Sigmoid colon (tissue), 7 donors: ENCODE measurements at places on chromosomes 6 and 20. TPM values are rescaled to one million over a fixed set of nuclear protein-coding genes. Genes with fewer than 3 reads are reported as not detected.

GRCh38 chr20:40848096-40848495 is 159.1 kb upstream of the MAFB start:
- H3K27me3 ChIP-seq, result no peaks in the 10 kb centered on the region
- no peaks in the 10 kb centered on the region for H3K4me1 ChIP-seq
- no peak for DNase-seq

The GPR63 gene
- total RNA-seq, result 0.83 TPM

The PCSK2 gene
- 2.8 TPM for total RNA-seq

DNA sequence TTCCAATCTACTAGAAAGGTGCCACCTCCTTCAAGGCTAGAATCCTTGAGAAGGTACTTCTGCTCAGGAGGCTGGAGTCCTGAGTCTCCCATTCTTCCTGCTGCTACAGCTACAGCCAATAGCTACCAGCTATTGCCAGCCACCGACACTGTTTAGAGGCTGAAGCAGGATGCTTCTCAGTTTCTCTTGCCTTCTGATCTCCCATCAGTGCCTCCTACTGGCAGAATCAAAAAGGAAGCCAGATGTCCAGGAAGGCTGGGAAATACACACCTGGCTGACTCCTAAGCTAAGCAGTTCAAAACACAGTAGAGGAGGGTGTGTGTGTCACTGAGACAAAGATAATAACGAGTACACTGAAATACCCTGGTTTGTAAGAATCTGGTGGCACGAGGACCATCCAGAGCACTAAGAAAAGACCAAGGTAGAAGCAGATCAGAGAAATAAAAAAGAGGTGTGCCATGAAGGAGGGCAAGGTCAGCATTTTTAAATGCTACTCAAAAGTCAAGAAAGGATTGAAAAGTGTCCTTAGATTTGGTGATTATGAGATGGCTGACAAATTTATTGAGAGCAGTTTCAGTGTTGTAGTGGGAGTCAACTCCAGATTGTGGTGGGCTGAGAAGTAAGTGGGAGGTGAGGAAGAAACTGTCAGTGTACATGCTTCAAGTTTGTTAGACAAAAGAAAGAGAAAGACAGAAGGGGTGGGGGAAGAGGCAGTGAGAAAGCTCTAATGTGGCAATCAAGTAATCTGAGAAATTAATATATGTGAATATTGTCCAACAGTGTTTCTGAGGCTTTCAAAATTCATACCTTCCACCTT is 2.3 kb upstream of the HLA-DMA start:
- no peaks in the 10 kb centered on the region for H3K36me3 ChIP-seq
- peaks cover 12% of the 10 kb centered on the region for H3K4me1 ChIP-seq
- H3K27ac ChIP-seq, result no peak overlapping the region
- no peak for DNase-seq
- H3K4me3 ChIP-seq, result no peak overlapping the region
- H3K27me3 ChIP-seq, result no peaks in the 10 kb centered on the region

DNA sequence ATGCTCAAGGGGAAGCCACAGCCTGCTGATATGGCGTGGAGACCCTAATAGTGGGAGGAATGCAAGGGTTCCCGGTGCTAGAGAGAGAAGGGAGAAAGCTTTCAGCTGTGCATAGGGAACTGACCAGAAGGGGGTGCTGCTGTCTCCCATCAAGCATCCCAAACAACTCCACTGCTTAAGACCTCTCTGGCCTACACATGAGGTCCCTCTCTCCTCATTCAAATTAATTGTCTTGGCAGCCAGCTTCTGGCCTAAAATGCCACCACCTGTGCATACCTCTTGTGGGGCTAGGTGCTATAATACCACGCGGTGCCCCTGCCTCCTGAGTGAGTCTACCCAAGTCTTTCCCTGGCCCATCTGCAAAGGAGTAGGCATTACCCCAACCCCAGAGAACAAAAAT is 14.5 kb downstream of the ADISSP start:
- peak overlapping the region; percentile 21 for H3K27ac ChIP-seq
- peaks cover 8% of the 10 kb centered on the region for H3K4me1 ChIP-seq
- peak; percentile 85 for DNase-seq
- H3K27me3 ChIP-seq, result peaks cover 11% of the 10 kb centered on the region

The SLC26A8 gene
- not detected for total RNA-seq

DNA sequence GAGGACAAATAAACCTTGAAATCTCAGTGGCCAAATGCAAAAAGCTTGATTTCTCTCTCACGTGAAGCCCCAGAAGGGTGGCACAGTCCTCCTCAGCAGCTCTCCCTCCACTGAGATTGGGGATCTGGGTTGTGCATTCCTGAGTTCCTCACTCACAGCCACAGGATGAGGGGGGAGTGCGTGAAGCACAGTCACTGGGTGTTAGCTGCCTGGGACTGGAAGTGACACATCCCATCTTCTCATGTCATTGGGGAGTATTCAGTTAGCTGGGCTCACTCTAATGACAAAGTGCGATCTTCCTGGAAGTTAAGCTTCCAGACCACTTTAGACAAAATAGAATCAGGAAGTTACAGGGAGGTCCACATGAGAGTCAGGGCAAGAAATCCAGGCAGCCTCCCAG is 192.2 kb upstream of the LRFN2 start:
- no peak for DNase-seq
- no peaks in the 10 kb centered on the region for H3K27me3 ChIP-seq
- no peaks in the 10 kb centered on the region for H3K4me1 ChIP-seq
- no peak overlapping the region for H3K4me3 ChIP-seq

DNA sequence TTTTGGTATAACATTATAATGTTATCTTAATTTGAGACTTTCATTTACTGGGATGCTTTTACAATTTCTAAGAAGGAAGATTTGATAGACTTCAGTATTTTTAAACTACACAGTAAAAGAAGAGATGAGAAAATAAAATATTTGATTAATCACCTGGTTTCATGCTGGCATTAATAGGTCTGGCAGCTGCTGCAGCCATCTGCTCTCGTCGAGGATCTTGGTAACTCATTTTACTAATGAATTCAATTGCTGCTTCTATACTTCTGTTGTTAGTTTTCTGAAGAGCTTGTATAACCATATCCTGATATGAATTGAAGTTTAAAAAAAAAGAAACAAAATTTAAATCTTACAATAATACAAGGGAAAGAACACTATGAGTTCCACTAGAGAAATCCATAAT is 23.0 kb downstream of the LATS1 start:
- H3K4me3 ChIP-seq, result no peak overlapping the region
- peaks cover 5% of the 10 kb centered on the region for H3K4me1 ChIP-seq
- DNase-seq, result no peak
- H3K36me3 ChIP-seq, result peaks cover 12% of the 10 kb centered on the region

- H3K27me3 ChIP-seq, result no peaks in the 10 kb centered on the region
- H3K36me3 ChIP-seq, result peaks cover 12% of the 10 kb centered on the region
- no peak for DNase-seq
- H3K4me3 ChIP-seq, result no peak overlapping the region
These were observed 13.9 kb downstream of the RPS10 start for GRCh38 chr6:34412016-34412415.
